GM20000 (cell line): ENCODE measurements at places on chromosomes 1 and 21.

DNA sequence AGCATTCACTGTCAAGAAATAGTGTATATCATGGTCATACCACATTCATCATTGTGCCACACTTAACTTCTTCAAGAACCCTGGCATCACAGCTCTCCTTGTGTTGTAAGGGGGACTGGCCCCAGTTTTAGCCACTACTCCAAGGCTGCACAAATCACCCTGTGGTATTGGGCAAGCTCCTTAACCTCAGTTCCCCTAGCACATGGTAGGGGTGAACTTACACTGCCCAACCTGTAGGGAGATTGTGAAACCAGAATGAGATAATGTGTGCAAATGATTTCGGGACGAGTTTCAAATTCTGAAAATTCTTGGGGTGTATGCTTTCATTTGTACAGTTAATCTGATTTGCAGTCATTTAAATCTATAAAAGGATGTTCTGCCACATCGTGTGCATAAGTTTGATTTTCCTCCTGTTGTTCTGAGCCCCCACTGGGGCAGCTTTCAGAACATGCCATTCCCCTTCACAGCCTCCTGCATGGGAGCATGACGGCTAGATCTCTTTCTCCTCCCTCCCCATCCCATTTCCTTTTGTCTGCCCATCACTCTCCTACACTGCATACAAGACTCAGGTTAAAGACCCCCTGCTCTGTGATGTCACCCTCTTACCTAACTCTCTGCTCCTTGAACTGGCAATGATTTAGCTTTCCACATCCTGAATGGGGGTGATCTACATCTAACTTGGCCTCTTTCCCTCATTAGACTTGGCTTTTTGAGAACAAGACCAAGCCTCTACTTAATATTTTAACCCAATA, 290.3 kb downstream of the CHRM3 start:
- no peak for DNase-seq

DNA sequence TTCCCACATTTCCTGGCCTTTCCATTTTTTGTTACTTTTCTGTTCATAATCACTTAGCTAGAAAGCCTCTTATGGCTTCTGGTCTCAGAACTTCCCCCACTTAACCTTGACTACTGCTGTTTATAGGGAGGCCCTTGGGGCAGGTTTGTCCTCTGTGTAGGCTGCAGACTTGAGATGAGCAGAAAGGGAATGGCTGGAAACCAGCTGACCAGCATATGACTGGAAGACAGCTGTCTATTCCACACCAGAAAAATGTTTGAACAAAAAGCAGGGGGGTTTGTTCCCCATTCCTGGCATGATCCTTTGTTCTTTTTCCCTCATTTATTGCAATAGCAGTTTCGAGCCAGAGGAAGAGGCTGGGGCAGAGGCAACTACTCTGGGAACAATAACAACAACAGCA, 4.9 kb upstream of the SH3D21 start:
- no peak for DNase-seq

DNA sequence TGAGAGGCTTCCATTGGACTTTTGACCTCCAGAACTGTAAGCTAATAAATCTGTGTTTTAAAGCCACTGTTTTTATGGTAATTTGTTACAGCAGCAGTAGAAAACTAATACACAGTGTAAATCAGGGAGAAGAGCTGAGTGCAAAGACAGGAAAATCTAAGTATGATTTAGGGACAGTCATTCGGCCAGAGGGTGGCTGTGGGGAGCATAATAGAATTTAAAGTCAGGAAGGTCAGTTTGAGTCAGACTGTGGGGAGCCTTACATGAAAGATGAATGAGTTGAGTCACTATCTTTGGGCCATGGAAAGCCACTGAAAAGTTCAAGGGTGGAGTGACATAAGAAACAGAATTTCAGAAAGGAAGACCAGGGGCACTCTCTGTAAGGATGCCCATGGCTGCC, 52.4 kb upstream of the SSX2IP start:
- no peak for DNase-seq

DNA sequence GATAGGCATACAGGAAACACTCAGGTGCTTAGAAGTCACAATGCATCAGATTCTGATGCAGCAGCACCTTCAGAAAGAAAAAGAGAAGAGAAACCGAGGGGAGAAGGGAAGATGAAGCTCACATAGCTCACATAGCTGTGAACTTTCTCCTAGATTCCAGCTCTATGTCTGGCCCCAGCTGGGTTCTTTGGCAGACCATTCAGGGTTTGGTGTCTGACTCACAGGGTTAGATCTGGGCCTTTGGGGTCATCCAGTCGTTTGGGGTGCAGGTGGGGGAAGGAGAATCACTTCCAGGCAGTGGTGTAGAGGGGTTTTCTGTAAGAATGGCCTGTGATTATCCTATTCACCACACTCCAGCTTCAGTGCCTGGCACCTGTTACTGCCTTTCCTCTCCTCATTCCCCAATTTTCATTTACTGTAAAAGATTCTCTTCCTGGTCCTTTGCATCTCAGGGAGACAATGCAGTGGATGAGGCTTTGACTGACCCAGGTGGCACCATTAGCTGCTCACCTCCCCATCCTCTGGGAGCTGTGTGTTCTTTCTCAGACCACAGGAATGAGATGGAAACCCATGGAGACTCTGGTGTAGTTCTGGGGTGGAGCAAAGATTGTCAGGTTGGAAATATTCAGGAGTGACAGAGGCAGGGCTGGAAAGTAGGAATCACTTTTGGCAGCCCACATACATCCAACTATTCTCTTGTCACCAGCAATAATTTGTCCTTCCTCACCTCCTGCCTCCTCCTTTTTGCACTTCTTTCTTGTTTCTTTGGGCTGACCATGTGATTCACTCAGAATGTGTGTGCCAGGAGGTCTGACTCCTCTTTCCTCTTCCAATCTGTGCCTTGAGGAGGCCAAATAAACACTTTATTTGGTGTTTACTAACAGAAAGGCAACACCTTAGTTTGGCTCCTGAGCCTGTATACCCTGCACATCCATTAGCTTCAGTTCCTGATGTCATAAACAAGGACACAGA, 103.3 kb downstream of the PAPPA2 start:
- DNase-seq: no peak

- no peak for DNase-seq
Observed at GRCh38 chr1:8512504-8512903, 194.6 kb downstream of the SLC45A1 start.

DNA sequence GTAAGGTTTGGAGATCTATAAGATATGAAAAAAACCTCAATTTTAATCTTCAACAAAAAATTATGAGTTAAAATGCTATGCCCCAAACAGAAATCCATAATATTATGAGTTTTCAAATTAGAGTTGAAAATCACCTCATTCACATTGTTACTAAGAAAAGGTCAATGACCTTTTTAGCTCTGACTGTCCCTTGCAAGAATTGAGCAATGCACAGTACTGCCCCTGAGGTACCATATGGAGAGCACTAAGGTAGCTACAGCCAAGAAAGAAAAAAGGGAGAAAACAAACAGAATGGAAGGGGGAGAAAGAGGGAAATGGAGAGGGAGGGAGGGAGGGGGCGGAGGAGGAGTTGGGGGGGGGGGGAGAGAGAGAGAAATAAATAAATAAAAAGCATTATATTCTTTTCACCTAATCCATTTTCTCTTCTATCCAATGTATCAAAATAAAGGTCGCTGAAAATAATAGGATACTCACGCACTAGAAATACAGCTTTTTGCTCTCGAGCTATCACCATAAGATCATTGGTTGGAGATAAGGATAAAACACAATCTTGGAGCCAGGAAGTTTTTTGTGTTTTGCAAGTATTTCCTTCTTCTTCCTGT, 58.8 kb downstream of the RAB3GAP2 start:
- DNase-seq: no peak

GRCh38 chr1:116405241-116406135, 32.4 kb downstream of the ATP1A1 start:
- DNase-seq: no peak

DNA sequence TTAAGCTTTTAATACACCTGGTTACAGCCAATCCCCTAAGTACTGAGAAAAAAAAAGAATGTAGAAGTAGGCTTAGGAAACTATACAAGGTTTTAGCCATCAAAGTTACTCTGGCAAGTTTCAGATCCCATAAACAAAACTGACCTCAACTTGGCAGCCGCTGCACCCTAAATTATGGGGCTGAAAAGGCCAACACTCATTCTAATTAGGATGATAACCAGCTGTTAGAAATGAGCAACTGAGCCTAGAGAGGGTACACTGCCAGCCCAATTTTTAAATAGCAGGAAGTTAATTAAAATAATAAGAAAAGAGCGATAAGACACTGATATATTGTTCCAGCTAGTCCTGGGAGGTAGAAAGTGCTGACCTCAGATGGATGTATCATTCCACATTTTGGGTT, 105.7 kb upstream of the VAV3 start:
- DNase-seq: no peak

DNA sequence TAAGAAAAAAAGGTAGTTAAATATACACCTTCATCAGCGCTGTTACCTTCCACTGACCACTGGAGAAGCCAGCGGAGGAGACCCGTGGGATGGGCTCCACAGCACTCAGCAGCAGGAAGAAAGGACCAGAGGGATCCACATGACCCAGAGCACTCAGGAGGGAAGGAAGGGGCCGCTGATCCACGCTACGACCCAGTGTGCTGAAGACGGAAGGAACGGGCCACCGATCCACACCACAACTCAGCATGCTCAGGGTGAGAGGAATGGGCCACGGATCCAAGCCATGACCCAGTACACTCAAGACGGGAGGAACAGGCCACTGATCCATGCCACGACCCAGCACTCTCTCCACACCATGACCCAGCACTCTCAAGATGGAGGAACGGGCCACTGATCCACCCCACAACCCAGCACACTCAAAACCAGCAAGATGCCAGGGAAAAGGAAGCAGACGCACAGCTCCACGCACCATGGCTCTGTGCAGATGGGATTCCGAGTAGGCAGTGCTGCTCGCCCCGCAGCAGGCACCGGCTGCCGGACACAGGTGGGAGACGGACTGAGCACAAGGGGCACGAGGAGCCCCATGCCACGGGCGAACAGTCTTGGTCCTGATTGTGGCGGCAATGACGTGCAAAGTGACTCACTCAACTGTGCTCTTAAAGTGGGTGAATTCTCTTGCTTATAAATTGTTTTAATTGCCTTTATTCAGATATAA, 8.7 kb downstream of the WRAP73 start:
- no peak for DNase-seq

- no peak for DNase-seq
Observed at GRCh38 chr1:199422206-199422605, 605.3 kb upstream of the NR5A2 start.

DNA sequence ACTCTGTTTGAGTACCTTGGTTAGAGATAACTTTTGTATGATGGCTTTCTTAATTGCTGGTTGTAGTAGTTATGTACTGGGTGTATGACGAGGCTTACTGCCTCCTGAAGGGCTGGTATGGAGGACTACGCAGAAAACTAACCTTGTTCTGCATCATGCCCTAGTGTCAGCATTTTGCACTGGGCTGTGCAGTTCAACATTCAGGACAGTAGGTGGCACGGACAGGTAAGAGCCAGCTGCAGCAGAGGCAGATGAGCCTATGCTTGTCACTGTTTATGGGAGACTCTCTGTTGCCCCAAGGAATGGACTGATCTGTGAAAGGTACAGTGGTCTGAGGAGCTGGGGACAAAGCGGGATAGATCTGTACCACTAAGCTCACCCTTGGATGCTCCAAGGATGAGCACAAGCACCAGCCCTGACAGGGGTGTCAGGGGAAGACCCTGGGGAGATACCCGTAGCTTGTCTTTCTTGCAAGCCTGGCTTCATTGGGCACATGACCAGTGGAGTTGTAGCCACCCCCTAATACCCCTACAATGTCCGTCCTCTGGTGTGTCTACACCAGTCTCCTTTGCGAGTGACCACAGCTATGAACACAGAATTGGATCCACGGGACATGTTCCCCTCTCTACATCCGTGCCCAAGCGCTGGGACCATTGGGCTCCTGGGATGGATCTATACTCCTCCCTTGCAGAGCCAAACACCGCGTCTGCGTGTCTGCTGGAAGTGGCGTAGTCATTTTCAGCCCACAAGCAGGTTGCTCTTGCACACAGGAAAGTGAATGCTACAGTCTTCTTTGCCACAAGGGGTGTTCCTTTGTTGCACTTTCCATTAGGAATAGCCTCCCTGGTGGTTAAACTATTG, 51.1 kb upstream of the CFHR3 start:
- peak; percentile 32 for DNase-seq

GRCh38 chr1:174077749-174078490, 55.8 kb upstream of the RC3H1 start:
- DNase-seq: no peak

- no peak for DNase-seq
Observed at GRCh38 chr1:117013309-117013858, 11.8 kb downstream of the CD101 start.

DNA sequence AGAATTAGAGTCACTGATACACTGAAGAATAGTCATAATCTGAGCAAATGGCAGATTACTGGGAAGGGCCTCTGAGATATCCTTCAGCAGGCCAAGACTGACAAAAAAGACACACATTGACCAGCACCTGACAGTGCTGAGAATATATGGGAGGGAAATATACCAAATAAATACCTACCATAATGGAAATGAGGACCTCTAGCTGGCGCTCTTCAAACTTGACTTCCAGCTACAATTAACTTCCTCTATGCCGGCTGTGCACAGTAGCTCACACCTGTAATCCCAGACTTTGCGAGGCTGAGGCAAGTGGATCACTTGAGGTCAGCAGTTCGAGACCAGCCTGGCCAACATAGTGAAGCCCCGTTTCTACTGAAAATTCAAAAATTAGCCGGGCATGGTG, 69.5 kb downstream of the NPHS2 start:
- DNase-seq: no peak

GRCh38 chr1:36369061-36369861, 16.5 kb downstream of the STK40 start:
- peak; percentile 80 for DNase-seq

- no peak for DNase-seq
Observed at GRCh38 chr1:238399558-238399957, 508.8 kb upstream of the ZP4 start.

DNA sequence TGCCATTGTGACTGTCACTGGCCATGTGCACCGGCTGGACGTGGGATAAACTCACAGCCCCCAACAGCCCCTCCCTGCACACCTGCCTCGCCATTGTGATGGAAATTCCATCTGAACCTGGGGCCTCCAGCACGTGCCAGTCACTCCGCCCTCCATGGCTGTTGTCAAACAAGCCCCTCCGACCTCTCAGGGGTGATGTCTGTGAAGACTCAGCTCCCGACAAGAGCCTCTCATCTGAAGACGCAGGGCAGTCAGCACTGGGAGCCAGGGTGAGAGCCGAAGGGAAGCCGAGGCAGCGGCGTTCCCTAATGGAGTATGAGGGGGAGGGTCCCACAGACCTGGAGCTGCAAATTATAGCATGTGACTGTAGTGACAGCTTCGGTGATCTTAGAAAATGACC, 1.4 kb upstream of the KRTAP10-2 start:
- DNase-seq: no peak
